ENCODE measurements at places on chromosomes 2 and 18. TPM values are rescaled to one million over a fixed set of nuclear protein-coding genes. Genes with fewer than 3 reads are reported as not detected.

LYPD1 gene
- total RNA-seq = 2.1 TPM

EGR4 gene
- not detected for total RNA-seq

SMC6 gene
- 18.6 TPM for total RNA-seq

FIGLA gene
- not detected for total RNA-seq

ZRANB3 gene
- total RNA-seq = 8.4 TPM

ZNF804A gene
- total RNA-seq = 0.14 TPM

WNT10A gene
- not detected for total RNA-seq

PAX3 gene
- total RNA-seq = not detected

ALPI gene
- total RNA-seq = not detected

CSRNP3 gene
- total RNA-seq = 10.0 TPM

FOXD4L1 gene
- not detected for total RNA-seq

CREG2 gene
- total RNA-seq = not detected

GREB1 gene
- total RNA-seq = 26.2 TPM

MLPH gene
- 0.84 TPM for total RNA-seq

PDK1 gene
- 112 TPM for total RNA-seq

ACKR3 gene
- 3.5 TPM for total RNA-seq

INPP5D gene
- total RNA-seq = 7.1 TPM
